Activated gamma-delta T cell treated with Interleukin-2 at 50 U/mL for 16 hours (primary cell): ENCODE measurements at places on chromosomes 13 and 19.
A peak's percentile ranks its signal among the peaks of the same experiment; 100 is the strongest.

- DNase-seq = no peak
Observed at GRCh38 chr19:14066134-14066533, 4.3 kb upstream of the PALM3 start.

- DNase-seq = no peak
Observed at GRCh38 chr13:25232937-25233515, 54.3 kb downstream of the MTMR6 start.

- no peak for DNase-seq
Observed at GRCh38 chr19:16301999-16302694, 22.5 kb upstream of the KLF2 start.

DNA sequence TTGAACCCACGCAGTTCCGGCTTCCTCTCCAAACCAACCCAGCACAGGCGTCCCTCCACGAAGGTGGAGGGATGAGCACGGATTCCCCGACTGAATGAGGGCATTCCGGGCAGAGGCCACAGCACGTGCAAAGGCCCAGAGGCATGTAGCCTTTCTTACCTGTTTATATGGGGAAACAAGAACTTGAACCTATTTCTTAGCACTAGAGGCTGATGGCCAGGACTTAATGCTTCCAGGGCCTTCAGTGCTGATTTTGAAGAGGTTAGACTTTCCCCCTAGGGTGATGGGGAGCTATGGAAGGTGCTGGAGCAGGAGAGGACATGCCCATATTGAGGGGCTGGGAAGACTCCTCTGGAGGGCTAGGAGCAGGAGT, 2.0 kb downstream of the MAST3 start:
- DNase-seq = no peak

DNA sequence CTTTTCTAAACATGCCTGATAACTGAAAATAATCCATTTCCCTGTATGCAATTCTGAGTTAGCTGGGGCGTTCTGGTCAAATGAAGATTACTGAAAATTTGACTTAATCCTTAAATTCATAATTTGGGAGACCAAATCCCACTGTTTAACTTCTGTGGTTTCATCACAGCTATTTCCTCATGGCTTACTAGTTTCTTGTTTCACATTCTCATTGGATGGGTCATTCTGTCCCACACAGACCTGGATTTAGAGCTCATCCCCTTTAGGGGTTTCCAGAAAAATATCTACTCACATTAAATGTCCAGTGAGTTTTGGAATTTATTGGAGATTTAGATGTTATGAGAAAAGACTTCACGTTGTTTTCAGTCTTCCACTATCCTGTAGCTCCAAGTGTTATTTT, 709.3 kb upstream of the KLHL1 start:
- no peak for DNase-seq

- no peak for DNase-seq
Observed at GRCh38 chr19:19257137-19257536, 16.0 kb downstream of the TM6SF2 start.

DNA sequence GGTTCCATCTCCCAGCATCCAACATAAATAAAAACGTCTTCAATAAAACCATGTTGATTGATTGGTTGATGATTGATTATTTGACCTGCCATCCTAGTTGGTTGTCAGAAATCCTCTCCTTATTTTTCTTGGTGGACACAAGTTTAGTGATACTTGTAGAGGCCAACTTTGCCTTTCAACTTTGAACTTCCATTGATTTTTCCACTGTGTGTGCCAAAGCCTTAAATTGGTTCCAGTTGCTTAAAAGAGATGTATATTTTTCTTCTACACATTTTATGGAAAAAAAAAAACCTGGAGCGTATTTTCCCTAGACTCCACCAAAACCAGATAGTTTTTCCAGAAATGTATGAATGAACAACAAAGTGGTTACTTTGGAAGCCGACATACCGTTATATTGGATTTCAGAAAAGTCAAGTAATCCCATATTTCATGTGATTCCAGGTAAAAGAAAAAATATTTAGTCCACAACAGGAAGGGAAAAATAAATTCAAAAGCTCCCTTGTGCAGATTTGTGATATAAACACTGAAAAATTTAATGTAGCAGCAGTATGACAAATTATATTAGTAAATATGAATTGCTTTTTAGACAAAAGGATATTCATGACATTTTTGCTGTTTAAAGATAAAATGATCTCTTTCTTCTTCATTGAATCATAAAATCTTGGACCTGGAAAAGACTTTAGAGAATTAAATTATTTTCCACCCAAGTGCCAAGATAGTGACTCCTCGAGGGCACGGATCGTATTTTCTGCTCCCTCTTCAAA, 85.2 kb downstream of the MBNL2 start:
- DNase-seq = no peak

DNA sequence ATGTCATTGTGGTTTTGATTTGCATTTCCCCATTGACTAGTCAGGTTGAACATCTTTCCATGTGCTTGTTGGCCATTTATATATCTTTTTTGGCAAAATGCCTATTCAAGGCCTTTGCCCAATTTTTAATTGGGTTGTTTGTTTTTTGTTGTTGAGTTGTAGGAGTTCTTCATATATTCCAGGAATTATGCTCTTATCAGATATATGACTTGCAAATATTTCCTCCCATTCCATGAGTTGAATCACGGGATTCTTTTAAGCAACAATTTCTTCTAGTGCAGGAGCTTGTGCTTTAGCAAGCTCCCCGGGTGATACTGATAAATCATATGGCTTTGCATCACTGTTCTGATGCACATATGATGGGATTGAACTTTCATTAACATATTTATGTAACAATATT, 47.0 kb upstream of the FLT1 start:
- DNase-seq = no peak

DNA sequence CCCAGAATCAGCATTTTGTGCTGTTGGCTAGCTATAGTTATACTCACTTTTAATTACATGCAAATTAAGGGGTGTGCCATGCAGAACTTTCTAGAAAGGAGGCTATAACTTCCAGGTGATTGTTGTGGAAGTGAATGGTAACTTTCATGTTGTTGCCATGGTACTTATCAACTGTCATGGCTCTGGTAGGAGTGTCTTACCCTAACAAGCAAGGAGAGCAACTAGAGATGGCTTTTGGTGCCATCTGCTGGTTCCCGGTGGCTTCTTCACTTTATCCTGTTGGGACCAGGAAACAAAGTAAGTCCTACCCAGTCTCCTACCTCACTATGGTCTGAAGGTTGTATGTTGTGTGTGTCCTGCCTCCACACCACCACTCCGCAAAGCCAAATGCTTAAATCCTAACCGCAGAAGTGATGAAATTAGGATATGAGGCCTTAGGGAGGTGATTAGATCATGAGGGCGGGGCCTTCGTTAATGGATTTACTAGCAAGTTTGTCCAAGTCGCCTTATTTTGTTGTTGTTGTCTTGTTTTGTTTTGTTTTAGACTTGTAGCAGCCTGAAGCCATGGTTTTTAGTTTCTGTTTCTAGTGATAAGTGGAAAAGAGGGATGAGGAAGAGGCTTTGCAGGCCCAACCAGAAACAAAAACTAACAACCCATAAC, 22.6 kb downstream of the FBXL12 start:
- DNase-seq = peak; percentile 82

DNA sequence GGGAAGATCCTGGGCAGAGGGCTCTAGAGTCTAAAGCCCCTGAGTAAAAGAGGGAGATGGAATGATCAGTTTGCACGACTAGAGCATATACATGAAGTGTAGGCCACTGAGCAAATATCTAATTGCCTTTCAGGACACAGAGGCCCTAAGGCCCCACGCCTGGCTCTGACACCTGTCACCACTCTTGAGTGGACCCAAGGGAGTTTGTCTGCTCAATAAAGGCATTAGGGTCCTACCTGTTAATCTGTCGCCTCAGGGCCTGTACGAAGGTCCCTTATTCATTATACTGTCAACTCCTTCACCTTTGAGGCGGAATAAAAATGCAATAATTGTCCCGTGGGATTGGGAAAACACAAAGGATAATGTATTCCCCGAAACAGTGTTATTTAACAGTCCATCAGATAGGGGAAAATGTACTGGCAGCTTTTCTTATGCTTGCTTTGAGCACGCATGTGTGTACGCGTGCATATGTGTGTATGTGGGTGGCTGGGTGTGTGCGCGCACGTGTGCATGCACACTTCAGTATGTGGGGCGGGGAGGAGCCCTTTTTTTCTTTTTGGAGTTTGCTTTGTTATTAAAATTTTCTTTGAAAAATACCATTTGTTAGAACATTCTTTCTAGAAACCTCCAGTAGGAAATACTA, 161.8 kb upstream of the SERP2 start:
- DNase-seq = no peak

DNA sequence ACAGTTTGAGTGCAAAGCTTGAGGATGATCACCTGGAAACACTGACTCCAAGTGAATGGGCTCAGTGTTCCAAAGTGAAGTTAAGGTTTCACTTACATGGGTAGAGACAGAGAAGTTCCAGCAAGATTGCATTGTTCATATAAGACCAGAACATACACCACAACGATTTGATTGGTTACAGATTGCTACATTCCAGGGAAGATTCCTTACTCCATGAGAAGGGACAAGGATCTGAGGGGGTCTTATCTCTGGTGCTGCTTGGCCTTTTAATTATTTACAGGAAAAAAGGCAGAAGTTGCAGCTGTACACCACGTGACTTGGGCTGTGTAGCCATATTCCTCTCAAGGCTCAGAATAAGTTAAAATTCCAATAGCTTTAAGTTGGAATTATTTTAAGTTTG, 12.3 kb downstream of the WDFY2 start:
- DNase-seq = no peak

DNA sequence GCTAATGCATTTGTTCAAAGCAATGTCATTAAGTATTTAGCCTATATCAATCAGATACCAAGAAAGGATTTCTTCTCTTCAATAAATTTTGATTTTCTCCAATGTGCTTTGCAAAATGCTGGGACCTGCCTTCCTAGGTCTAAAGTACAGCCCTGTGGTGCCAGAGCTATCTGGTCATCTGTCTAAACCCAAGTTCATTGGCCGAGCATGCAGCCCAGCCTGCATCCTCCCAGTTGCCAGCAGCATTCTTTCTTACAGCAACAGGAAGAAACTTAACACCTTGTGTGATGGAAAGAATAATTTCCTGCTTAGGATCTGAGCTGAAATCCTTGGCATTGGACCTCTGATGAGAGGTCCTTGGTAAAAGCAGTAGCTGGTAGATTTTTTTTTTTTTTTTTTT, 310.0 kb downstream of the RBM26 start:
- no peak for DNase-seq

DNA sequence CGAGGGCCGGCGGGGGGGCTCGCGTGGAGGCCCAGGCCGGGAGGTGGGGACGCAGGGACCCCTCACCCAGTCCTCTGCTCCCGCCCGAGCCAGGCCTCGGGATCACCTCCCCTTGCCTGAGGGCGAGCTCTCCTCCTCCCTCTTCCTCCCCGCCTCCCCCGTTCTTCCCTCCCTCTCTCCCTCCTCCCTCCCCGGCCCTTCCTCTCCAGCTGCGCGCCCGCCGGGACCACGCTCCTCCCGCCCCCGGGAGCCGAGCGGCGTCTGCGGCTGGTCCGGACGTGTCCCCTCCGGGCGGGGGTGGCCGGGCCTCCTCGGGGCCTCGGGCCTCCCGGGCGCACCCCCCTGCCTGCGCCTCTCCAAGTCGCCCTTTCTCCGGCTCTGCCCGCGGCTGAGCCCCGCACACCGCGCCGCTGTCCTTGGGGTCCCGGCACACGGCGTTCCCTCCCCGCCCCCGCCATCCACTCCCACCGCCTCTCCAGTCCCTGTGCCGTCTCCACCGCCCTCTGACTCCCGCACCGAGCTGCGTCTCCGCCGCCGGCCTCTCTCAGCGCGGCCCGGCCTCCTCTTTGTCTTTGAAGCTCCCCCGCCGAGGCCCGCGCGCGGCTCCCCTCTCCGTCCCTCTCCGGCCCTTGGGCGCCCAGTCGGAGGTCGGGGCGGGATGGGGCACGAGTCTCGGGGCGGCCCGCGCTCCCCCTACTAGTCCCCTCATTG, 5.7 kb downstream of the SOX1 start:
- no peak for DNase-seq

DNA sequence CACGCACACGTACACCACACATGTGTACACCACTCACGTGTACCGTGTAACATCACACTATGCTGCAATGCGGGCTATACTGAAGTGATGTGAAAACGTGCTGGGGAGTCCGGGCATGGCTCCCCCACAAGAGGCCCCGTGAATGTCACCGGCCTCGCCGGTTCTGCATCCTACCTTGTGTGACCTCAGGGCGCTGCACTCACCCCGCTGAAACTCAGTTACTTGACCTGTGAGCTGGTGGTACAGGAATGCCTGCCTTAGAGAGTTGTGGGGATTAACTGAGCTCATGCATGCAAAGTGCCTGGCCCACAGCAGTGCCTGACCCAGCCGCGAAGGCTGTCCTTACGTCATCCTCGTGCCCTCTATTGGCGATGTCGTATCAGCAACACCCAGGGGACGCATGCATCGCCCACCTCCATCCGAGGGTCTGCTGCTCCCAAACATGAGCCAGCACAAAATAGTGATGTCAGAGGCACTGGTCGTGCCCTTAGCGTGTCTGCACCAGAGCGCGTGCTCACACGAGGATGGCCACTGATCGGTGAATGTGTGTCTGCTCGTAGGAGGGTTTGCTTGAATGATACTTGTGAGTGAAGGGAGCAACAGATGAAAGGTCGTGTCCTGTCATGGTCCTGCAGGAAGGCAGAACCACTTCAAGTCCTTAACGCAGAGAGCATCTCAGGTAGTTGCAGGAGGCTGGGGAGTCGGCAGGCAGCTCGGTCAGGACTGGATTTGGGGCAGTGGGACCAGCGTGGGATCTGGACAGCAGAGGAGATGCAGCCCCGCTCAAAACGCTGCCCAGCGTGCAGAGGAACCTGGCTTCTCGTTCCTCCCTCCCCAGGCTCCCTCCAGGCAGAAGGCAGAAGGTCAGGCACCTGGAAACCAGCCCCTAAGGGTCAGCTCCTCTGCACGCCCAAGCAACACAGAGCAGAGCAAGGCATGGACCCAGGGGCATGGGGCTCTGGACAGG, 126.2 kb upstream of the SPACA7 start:
- no peak for DNase-seq

GRCh38 chr19:53538378-53539109, 599 bp downstream of the ZNF331 start:
- no peak for DNase-seq

DNA sequence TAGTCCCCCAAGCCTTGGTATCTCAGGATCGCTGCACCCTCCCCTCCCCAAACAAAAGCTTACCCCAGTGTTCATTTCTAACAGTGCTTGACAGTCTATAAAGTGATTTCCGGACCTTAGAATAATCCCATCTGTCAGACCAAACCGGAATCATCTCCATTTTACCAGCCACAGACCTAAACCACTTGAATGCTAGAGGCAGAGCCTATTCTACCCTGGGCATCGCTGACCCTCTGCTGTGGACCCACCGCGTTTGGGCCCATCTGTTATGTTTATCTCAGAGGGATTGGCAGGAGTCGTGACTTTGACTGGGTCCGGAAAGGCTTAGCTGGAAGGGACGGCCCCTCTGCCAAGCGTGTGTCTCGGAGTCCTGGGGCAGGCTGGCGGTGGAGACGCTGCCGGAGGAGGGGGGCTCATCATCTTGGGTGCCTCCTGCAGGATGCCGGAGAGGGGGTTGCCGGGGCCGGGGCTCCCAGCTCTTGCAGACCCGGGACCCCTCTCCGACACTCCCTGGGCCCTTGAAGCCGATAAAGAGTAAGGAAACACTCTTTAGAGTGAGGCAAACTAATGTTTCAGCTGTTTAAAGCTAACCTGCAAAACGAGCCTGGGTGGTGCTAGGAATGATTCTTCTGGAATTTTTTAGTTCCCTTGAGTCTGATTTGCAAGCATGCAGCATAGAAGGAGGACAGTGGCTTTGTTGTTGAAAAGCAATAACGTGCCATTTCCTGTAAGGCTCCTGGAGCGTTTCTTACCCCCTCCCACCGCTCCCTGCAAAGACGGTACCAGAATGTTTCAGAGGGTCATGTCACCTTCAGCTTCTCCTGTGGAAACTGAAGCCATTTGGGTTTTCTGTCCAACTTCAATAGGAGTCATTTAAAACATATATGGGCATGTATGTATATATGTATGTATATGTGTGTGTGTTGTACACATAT, 1.3 kb downstream of the SLC25A42 start:
- no peak for DNase-seq

GRCh38 chr13:109331898-109332297, 454.5 kb downstream of the IRS2 start:
- no peak for DNase-seq
